ENCODE measurements at places on chromosomes 7 and 10.

GRCh38 chr10:80152820-80153219 is 20.3 kb downstream of the PLAC9 start:
- no peak for DNase-seq

GRCh38 chr7:49848211-49848841 is 74.9 kb downstream of the VWC2 start:
- no peak for DNase-seq

GRCh38 chr7:151301471-151302462 is 39.8 kb upstream of the NUB1 start:
- DNase-seq = no peak

- DNase-seq = no peak
Measured at GRCh38 chr10:101609481-101609880, 21.4 kb downstream of the DPCD start.

DNA sequence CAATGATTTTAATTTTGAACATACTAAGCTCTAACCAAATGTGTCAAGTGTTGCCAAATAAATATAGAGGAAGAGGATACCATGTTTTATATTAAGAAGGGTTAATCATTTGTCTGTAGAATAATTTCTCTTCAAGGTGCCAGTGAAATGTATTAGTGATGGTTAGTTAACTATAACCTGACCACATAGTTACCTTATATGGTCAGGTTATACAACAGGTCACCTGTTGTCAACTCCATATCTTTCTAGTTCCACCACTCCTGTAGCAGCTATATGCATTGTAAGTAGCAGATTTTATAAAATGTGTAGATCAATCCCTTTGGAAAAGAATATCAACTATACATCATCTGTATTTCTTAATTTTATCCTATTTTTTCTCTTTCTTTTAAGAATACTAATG is 35.1 kb downstream of the PTPRZ1 start:
- no peak for DNase-seq

- DNase-seq = no peak
Measured at GRCh38 chr10:21347043-21347784, 178.3 kb downstream of the SKIDA1 start.

DNA sequence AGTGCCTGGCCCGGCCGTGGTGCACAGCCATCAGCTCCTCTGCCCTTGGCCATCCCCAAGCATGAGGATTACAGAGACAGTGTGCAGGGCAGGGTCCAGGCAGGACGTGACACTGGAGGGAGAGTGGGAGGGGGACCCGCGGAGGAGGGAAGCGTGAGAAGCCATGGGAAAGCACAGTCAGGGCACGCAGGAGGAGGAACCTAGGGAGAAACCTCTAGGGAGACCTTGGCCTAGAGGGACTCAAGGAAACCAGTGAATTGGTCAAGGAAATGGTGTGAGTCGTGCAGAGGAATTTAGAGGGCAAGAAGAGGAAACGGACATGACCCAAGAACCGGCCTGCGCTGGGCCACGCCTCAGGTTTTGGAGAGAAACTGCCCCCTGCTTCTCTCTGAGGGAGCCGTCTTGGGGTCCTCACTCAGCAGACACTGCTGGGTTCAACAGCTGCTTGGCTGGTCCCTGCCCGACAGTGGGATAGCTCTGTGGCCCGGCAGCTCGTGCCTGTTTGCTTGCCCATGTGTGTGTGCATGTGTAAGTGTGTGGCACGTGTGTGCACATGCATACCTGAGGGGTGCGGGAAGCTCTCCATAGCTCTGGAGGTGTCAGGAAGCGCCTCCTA is 3.2 kb downstream of the OPN4 start:
- no peak for DNase-seq

GRCh38 chr7:132769280-132769679 is 193.0 kb upstream of the PLXNA4 start:
- DNase-seq = no peak

DNA sequence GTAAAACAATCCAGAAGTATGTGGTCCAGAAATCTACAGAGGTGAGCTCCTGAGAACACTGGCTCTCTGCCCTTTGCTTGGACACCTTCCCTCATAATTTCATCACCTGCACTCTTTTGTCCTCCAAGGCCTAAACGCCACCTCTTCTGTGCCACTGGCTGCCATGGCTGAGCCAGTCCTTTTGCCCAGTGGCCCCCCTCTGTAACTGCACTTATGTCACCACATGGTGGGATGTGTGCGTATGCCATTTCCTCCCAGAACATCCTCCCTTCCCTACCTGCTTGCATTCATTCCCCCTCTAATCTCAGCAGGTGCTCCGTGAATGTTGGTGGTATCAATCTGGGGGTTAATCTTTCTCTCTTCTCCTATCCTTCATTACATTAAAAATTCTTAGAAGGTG is 17.3 kb upstream of the DUSP5 start:
- DNase-seq = no peak

DNA sequence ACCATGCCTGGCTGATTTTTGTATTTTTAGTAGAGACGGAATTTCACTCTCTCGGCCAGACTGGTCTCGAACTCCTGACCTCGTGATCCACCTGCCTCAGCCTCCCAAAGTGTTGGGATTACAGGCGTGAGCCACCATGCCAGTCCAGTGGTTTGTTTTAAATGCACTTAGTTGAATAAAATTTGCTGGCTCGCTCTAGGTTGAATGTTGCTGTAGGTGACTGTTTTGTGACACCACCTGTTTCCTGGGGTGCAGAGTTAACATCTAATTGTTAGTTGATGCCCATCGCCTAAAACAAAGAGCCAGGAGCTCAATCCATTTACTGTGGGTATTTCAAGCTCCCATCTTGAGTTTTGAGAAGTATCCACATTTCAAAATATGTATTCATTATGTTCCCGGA is 31.2 kb downstream of the MGAM2 start:
- DNase-seq = no peak

DNA sequence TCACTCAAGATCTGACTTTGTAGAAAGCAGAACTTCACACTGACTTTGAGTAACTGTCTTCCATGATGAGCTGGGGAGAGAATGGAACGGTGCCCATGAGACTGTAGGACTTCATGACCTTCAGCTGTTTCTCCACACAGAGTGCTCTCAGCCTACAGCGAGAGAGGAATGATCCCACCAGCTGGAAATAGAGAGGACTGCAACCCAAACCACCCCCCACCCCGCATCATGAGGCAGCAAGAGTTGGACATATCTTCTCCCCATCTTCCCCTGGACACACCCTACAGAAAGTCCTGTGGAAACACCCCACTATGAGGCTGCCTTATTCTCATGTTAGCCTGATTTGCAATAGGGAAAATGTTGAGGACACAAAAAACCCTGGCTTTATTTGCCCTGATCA is 312.5 kb downstream of the PAXIP1 start:
- DNase-seq = no peak

- DNase-seq = no peak
Measured at GRCh38 chr10:77613476-77614130, 24.0 kb downstream of the KCNMA1 start.

- DNase-seq = no peak
Measured at GRCh38 chr10:126634911-126635310, 35.6 kb downstream of the C10orf90 start.

GRCh38 chr10:75032813-75033212 is 78.6 kb upstream of the SAMD8 start:
- no peak for DNase-seq

DNA sequence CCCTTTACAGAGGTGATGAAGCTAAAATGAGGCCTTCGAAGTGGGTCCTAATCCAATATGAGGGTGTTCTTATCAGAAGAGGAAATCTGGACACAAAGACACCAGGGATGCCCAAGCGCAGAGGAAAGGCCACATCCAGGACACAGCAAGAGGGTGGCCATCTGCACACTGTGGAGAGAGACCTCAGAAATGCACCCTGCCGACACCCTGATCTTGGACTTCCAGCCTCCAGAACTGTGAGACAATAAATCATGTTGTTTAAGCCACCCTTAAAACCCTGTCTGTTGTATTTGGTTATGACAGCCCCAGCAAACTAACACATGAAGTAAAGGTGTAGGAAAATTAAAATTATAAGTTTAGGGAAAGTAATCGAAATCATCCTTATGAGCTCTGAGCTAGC is 64.0 kb downstream of the CDC123 start:
- no peak for DNase-seq

- DNase-seq = no peak
Measured at GRCh38 chr10:11106621-11107374, 89.1 kb downstream of the CELF2 start.

GRCh38 chr7:157587051-157587804 is 250.4 kb downstream of the DNAJB6 start:
- no peak for DNase-seq

Data from stimulated activated CD4-positive, alpha-beta T cell treated with anti-CD3 and anti-CD28 coated beads, Interleukin-15, amount 100 ng/mL, for 1 hour (primary cell).